ENCODE measurements at places on chromosomes 1 and 21.

DNA sequence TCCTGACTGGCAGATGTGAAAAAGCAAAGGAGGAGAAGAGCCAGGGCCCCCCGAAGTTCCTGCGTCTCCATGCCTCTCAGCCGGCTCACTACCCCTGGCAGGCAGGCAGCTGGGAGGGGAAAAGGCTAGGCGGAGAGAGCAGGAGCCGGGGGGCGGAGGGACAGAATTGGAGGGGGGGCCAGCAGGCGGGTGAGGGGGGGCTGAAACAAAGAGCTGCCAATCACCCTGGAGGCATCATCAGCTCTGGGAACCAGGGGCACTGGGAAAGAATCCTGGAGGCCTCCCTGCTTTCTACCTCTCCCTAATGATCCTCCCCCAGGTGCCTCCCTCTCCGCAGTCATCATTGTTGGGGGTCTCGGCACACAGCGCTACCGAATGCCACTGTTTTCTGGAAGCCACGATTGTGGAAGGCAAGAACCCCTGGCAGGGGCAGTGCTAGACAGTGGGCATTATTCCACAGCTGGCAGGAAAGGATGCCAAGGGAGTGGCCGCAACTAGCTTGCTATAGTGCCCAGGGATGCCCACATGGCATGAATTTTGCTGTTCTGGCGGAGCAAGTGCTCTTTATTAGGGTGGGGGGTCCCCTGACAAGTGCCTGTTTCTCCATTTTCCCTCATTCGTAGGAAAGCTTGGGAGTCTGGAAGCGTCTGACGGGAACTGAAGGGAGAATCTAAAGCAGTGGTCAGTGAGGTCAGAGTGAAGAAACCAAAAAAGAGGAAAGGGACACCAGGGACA is at the start of gene THBS3:
Gene THBS3, minus strand, starts transcription at position 92 of the 735 bp plus-strand sequence. Its CDS starts 21 bp downstream, at position 71.
- peak; percentile 83 for DNase-seq

DNA sequence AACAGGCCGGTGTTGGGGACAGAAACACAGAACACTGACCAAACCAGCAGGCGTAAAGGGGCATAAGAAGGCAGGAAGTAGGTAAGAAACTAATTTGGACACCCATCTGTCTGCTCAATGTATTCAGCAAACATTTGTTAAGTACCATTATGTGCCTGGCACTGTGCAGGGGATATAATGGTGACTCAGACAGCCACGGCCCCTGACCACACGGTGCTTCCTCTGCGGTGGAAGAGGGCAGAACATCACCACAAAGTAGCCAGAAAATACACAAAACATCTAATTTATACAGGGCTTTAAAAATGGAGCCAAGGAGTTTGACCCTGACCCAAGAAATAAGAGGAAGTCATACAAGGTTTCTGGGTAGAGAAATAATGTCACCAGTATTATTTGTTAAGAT is 12.9 kb downstream of the DNAJC11 start:
- DNase-seq: no peak

DNA sequence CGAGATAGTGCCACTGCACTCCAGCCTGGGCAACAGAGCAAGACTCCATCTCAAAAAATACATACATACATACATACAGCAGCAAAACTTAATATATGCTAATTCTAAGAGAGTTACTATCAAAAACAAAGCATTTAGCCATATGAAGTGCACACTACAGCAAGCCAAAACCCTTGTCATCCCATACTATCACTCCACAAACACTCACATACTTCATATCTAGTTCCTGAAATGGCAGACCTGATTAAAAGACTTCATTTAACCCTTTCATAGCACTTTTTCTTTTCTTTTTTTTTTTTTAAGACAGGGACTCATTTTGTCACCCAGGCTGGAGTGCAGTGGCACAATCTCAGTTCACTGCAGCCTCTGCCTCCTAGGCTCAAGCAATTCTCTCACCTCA is 65.6 kb downstream of the COP1 start:
- no peak for DNase-seq

GRCh38 chr1:36458910-36459309 is 5.3 kb downstream of the MRPS15 start:
- DNase-seq: no peak

DNA sequence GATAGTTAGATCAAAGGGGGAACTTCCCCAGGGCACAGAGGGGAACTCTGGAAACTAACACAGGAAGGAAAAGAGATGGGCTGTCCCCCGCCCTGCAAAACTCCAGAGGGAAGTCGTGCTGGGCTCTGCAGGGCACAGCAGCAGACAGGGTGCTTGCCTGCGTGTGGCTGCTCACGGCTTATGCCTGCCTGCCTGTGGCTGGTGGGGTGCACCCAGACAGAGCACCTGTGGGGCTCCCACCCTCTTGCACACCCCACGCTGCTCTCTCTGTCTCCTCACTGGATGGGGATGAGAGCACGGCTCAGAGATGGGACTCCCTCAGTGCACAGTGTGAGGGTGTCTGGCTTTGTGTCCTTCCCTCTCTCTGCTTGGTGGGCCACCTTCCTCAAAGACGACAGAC is 13.5 kb upstream of the ETV3L start:
- DNase-seq: no peak

- no peak for DNase-seq
Measured at GRCh38 chr1:37258068-37258467, 216.3 kb upstream of the ZC3H12A start.

GRCh38 chr1:53627031-53627430 is 111.9 kb downstream of the GLIS1 start:
- DNase-seq: no peak

DNA sequence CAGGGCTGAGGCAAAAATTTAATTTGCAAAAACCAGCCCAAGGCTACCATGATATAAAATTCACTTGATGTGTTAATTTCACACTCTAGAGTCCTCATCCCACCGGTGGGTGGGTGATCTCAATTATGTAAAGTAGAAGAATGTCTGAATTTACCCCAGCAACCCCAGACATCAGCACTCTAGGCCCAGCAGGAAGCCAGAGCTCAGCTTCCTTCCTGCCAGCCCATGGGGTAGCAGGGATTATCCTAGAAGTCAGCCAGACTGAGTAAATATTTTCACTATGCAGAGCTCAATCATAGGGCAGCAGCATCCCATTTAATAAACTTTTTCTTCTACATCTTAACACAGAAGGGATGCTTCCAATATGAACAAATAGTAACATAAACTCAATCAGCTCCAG is 71.0 kb downstream of the SIPA1L2 start:
- no peak for DNase-seq

DNA sequence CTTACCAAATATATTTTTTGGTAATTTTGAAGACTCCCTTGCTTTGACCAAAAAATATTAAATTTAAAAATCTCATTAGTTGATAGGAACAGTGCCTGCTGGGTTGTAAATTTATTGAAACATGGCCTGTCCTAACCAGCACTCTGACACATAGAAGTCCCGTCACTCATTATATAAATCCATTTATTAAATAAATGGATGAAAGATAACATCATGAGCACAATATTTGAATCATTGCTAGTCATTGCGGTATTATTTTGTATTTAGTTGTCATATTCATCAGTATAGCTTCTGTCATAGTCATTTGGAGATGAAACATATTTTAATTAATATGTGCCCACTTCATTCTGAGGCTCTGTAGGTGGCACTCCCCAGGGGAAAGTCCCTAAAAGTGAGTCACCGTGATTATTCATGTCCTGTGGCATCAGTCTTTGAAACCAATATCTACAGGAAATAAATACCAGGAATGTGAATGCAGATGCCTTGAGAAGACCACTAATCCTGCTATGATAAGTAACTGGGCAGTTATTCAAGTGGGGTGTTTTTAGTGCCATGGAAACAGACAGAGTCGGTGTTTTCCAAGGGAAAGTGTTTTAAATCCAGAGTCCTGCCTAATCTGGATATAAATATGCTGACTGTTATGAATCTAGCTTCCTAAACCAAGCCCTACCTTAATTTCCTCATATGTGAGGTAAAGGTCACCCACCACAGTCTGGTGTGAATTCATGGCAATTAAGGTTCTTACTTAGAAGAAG is 302.0 kb downstream of the DUSP10 start:
- no peak for DNase-seq

DNA sequence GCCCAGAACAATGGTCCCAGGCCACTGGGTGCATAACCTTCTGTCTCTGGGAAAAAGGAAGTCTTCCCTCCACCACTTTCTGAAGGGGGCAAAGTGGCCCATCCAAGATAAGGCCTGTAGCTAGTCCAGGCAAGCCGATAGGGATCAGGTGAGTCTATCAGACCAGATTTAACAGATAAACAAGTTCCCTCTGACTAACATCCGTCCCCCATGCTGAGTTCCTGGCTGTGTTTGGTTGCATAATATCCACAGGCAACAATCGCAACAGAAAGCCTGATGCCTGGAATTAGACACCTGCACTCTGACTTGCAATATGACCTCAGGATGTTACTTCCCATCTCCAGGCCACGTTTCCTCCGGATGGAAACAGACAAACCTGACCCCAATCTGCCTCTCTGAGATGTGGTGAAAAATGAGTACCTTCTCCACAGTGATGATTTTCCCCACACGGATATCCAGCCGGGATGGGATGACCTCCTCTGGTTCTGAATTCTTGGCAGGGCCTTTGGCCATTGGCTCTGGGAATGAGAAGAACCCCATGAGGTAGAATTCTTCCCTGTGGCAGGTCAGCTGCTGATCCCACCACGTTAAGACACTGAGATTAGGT is 36.4 kb downstream of the YARS1 start:
- no peak for DNase-seq

- DNase-seq: no peak
Measured at GRCh38 chr21:29405503-29406122, 106.9 kb downstream of the BACH1 start.

- DNase-seq: no peak
Measured at GRCh38 chr1:203373002-203373401, 22.1 kb upstream of the FMOD start.

DNA sequence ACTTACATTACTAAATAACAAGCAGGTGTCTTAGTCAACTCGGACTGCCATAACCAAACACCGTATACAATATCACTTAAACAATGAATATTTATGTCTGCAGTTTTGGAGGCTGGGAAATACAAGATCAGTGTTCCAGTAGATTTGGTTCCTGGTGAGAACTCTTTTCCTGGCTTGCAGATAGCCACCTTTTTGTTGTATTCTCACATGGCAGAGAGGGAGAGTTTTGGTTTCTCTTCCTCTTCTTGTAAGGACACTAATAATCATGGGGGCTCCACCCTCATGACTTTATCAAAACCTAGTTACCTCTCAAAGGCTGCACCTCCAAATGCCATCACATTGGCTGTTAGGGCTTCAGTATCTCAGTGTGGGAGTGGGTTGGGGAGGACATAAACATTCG is 82.9 kb upstream of the CACYBP start:
- no peak for DNase-seq

- no peak for DNase-seq
Measured at GRCh38 chr1:111961016-111961415, 28.5 kb downstream of the KCND3 start.

- DNase-seq: no peak
Measured at GRCh38 chr21:42341776-42342542, 8.8 kb downstream of the TFF2 start.

DNA sequence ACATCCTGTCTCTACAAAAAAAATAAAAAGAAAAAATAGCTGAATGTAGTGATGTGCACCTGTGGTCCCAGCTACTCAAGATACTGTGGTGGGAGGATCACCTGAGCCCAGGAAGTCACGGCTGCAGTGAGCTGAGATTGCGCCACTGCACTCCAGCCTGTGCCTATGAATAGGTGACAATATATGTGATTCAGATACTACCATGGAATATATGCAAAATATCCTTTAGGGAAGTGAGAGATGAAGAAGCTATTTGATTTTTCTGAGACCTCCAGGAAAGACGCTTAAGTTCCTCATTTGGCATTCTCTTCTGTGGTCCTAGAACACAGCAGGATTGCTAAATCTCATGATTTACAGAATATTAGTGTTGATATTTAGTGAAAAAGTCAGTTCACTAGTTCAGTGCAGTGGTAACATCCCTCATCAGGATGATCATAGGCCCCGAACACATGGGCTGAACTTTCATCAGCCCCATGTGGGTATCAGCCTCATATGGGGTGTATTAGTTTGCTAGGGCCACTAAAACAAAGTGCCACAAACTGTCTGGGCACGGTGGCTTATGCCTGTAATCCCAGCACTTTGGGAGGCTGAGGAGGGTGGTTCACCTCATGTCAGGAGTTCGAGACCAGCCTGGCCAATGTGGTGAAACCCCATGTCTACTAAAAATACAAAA is 6.0 kb upstream of the VASH2 start:
- no peak for DNase-seq

GRCh38 chr1:60173729-60174505 is 100.3 kb upstream of the C1orf87 start:
- DNase-seq: no peak

DNA sequence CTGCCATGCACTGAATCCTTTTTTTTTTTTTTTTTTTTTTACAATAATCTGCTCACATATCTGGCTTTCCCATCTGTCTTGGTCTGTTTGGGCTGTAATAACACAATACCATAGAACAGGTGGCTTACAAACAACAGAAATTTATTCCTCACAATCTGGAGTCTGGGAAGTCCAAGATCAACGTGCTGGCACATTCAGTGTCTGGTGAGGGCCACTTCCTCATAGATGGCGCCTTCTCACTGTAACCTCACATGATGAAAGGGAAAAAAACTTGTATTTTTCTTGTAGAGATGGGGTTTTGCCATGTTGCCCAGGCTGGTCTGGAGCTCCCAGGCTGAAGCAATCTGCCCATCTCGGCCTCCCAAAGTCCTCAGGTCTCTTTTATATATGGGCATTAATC is 13.0 kb upstream of the PARP1 start:
- peak; percentile 84 for DNase-seq

- no peak for DNase-seq
Measured at GRCh38 chr1:7384679-7385078, 386.4 kb upstream of the VAMP3 start.

All from NCI-H2171 (cell line).